Thyroid gland (tissue), 4 donors: ENCODE measurements at places on chromosomes 5 and 9. TPM values are rescaled to one million over a fixed set of nuclear protein-coding genes. Genes with fewer than 3 reads are reported as not detected.
A peak's percentile ranks its signal among the peaks of the same experiment; 100 is the strongest.

DNA sequence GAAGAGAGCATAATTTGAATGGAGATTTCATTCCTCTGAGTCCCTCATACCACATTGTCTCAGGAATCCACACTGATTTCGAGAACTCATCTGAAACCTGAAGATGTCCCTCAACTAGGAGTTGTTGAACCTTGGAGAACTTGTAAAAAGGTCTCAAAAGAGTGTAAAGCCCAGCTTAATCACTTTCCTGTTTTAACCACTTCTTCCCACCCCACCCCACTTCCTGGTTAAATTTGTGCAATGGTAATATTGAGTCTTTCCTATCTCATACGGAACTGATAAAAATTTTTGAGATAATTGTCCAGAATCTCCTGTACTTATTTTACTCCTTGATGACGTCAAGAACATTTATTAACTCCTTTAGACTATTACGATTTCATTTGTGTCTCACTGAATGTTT, 240.7 kb downstream of the ARRDC3 start:
- peaks cover 43% of the 10 kb centered on the region for H3K4me1 ChIP-seq
- H3K27ac ChIP-seq, result no peak overlapping the region
- no peaks in the 10 kb centered on the region for H3K27me3 ChIP-seq
- no peak for DNase-seq

DNA sequence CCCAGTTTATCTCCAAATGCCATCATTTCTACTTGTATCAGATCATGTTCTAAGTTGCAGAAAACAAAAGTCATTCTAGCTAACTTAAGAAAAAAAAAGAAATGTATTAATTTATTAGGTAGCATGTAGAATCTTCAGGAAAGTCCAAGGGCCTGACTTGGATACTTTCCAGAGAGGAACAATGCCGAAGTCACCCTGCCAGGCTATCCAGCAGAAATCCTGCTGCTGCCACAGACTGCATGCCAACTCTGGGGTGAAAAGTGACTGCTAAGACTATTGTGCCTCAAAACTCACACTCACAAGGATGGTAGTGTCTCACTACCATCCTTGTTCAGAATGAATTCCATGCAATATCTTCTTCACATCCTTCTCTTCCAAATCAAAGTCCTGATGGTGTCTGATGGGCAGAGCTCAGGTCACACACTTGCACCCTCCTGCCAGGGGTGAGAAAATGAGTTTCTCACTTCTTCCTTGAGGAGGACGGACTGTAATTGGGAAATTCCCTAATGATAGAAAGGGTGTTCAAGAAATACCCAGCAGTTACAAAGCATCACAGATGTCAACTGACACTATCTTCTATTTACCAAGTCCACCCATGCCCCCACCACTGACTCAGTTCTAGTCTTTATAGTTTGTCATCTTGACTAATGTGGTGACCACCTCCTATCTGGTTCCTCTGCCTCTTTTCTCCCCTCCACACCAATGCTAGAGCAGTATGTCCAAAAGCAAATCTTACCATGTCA, 279.4 kb downstream of the CWC27 start:
- no peak overlapping the region for H3K4me3 ChIP-seq
- H3K4me1 ChIP-seq, result no peaks in the 10 kb centered on the region
- no peak overlapping the region for H3K27ac ChIP-seq

- H3K27ac ChIP-seq, result peak within 1 kb of the TSS; percentile 94
- H3K4me3 ChIP-seq, result peak within 1 kb of the TSS; percentile 84
- peak; percentile 79 for DNase-seq
- H3K36me3 ChIP-seq, result peaks cover 3% of the 10 kb centered on the region
- peaks cover 27% of the 10 kb centered on the region for H3K4me1 ChIP-seq
Observed at GRCh38 chr5:43556857-43557542, at the start of gene PAIP1. Gene PAIP1 (minus strand): TSS chr5:43557077. CDS start chr5:43556846, 231 bp downstream.

GRCh38 chr9:94922098-94922607, 195.7 kb downstream of the AOPEP start:
- H3K4me3 ChIP-seq, result no peak overlapping the region
- no peaks in the 10 kb centered on the region for H3K27me3 ChIP-seq
- peak; percentile 91 for DNase-seq
- peak overlapping the region; percentile 96 for H3K27ac ChIP-seq
- peaks cover 39% of the 10 kb centered on the region for H3K4me1 ChIP-seq

GRCh38 chr9:126389992-126390391, 63.4 kb downstream of the MVB12B start:
- no peaks in the 10 kb centered on the region for H3K36me3 ChIP-seq
- no peaks in the 10 kb centered on the region for H3K27me3 ChIP-seq
- H3K4me3 ChIP-seq, result no peak overlapping the region
- peaks cover 12% of the 10 kb centered on the region for H3K4me1 ChIP-seq

GRCh38 chr9:138080979-138081378, 203.4 kb downstream of the CACNA1B start:
- DNase-seq, result no peak
- H3K4me1 ChIP-seq, result no peaks in the 10 kb centered on the region
- H3K27ac ChIP-seq, result no peak overlapping the region

DNA sequence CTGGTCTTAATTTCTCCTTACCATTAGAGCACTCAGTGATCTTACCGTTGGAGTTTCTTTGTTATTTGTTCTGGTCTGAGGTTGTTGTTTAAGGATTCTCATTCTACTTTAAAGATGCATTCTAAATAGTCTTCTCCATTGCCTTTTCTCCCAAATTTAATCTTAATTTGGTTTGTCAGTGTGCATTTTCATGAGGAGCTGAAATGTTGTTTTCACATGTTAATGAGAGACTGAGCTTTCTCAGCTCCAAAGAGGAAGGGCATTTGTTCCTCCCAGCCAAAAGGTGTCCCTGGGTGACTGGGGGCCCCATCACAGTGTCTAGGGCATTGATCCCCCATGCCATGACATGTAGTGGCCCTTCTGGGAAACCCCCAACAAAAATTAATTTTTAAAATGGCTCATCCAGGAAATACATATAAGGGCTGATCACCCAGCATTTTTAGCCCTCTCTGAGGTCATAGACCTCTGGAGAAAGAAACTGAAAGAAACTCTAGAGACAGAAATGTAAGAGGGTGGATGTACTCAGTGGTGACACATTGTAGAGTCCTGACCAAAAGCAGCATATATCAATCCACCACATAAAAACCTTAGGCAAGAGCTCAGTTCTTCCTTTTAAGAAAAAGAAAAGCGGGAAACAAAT, 240.4 kb upstream of the RAI14 start:
- no peaks in the 10 kb centered on the region for H3K4me1 ChIP-seq
- DNase-seq, result no peak

- no peak for DNase-seq
- H3K4me3 ChIP-seq, result no peak overlapping the region
- H3K27ac ChIP-seq, result no peak overlapping the region
Observed at GRCh38 chr9:91905991-91906469, 44.0 kb downstream of the ROR2 start.

DNA sequence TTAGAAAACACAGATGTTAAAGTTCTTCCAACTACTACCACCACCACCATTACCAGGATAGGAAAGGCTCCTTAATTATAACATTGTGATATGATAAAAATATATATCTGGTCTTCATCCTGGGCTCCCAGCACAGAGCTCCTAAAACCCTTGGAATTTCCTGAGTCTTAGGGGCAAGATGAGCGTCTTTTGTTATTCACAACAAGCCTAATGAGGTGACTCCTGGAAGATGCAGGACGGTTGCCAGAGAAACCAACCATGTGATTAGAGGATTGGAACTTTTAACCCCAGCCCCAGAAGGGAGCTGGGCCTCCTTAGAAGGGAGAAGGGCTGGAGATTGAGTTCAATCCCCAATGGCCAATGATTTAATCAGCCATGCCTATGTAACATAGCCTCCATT, 148.0 kb upstream of the ADRA1B start:
- peaks cover 4% of the 10 kb centered on the region for H3K4me1 ChIP-seq
- no peak for DNase-seq
- H3K27me3 ChIP-seq, result no peaks in the 10 kb centered on the region
- H3K27ac ChIP-seq, result no peak overlapping the region

DNA sequence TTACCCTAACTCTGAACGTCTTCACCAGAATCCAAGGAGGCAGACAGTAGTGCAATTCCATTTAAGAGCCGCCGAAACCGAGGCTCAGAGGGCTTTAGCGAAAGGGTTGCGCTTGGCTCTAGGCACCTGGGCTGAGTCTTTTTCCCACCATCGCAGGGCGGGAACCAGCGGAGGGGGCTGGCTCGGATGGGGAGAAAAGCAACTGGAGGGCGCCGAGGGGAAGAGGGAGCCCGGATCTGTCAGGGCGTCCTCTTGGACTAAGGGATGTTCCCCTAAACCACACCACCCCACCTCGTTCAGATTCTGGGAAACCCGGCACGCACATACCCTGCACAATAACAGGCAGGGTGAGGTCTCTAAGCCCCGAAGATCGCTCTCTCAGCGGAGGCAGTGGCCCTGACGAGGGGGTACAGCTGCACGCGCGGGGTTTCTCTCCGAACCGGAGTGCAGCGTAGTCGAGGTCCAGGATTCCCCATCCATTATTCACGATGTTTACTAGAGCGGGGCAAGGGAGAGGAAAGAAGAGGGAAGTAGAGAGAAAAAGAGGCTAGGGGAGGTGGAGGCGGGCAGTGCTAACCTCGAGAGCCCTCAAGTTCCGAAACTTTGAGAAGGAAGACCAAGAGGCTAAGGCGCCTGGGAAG, 1.3 kb upstream of the POU4F3 start:
- peaks cover 26% of the 10 kb centered on the region for H3K27me3 ChIP-seq
- no peak overlapping the region for H3K27ac ChIP-seq
- H3K4me3 ChIP-seq, result no peak overlapping the region
- peaks cover 8% of the 10 kb centered on the region for H3K4me1 ChIP-seq

GRCh38 chr5:99644822-99645221, 716.0 kb upstream of the CHD1 start:
- no peak overlapping the region for H3K4me3 ChIP-seq
- H3K4me1 ChIP-seq, result no peaks in the 10 kb centered on the region
- no peak overlapping the region for H3K27ac ChIP-seq
- no peak for DNase-seq
- no peaks in the 10 kb centered on the region for H3K36me3 ChIP-seq

DNA sequence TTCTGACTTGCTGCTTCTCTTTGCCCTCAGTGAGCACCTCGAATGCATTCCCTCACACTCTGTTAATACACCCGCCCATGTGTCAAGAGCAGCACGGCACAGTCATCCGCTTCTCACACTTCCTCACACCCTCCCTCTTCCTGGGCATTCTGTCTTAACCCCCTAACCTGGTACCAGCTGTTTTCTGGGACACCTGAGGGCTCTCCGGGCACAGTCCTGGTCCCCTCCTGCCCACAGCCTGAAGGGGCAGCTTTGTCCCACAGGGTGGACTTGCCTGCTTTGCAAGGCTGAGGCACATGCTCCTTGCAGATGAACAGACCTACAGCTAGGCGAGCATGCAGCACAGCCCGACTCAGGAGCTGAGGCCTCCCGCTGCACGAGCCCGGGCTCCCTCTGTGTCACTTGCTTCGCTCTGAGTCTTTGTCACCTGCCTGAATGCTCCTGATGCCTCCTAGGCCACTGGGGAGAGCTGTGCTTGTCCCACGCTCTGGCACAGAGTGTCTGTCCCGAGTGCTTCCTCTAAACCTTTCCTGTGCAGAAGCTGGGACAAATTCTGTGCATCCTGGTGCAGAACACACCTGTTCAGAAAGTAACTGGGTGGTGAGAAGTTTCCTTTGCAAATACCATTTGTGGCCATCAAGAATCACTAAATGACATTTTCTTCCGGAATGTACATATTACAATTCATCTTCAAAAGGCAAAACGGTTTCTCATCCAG, 47.8 kb downstream of the AHRR start:
- no peaks in the 10 kb centered on the region for H3K36me3 ChIP-seq
- H3K4me1 ChIP-seq, result peaks cover 4% of the 10 kb centered on the region

DNA sequence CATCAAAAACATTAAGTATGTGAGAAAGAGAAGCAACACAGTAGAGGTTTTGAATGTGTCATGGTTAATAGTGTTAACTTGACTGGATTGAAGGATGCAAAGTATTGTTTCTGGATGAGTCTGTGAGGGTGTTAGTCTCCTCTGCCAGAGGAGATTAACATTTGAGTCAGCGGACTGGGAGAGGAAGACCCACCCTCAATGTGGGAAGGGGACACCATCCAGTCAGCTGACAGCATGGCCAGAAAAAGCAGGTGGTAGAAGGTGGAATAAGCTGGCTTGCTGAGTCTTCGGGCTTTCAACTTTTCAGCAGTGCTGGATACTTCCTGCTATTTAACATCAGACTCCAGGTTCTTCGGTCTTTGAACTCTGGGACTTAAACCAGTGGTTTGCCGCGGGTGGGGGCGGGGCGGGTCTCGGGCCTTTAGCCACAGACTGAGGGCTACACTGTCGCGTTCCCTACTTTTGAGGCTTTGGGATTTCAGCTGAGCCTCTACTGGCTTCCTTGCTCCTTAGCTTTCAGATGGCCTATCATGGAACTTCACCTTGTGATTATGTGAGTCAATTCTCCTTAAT, 309.9 kb upstream of the ST8SIA4 start:
- DNase-seq, result no peak
- no peaks in the 10 kb centered on the region for H3K27me3 ChIP-seq
- H3K27ac ChIP-seq, result no peak overlapping the region
- no peaks in the 10 kb centered on the region for H3K36me3 ChIP-seq
- no peak overlapping the region for H3K4me3 ChIP-seq

DNA sequence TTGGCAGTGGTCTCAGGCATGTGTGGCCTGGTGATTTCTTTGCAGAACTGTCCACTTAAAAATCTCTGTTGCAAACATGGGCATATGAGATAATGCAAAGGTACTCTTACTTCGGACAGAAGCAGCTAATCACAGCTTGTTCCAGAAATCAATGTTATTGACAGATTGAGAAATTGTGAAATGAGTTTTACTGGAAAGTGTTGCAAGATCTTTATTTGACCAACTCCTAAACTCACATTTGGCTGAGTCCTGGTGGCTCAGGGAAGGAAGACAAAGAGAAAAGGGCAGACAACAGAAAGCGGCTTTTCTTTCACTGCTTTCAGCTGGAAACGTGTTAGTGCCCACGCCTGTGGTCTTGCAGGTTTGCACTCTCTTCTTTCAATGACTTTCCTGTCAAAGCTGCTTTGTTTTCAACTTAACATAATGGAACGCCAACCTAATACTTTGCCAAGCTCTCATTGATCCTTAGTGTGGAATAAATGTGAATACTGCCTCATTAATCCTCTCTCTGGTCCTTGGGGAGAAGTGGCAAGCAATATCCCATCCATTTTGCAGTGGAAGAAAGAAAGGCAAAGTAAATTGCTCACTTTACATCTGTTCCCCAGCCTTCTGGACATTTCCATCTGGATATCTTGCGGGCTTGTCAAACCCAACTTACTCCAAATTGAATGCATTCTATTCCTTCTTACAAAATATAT, 586.4 kb downstream of the LRRC70 start:
- H3K27ac ChIP-seq, result no peak overlapping the region
- no peak overlapping the region for H3K4me3 ChIP-seq

The CDHR2 gene
- not detected for total RNA-seq

The GABRA6 gene
- not detected for total RNA-seq

The CYLC2 gene
- total RNA-seq, result not detected

The PTPN3 gene
- 18.6 TPM for total RNA-seq

The TCF7 gene
- total RNA-seq, result 11.8 TPM

The GTF3C5 gene
- 52.8 TPM for total RNA-seq
